Mesenteric fat pad (tissue), 1 donor: ENCODE measurements at places on chromosomes 1 and 21. TPM values are rescaled to one million over a fixed set of nuclear protein-coding genes. Genes with fewer than 3 reads are reported as not detected.

The MX1 gene
- total RNA-seq: 60.3 TPM

The PEAR1 gene
- total RNA-seq: 17.7 TPM

The LRRC38 gene
- not detected for total RNA-seq

The WNT3A gene
- not detected for total RNA-seq

The REN gene
- total RNA-seq: 1.3 TPM

The SMIM12 gene
- total RNA-seq: 57.0 TPM

The RHOU gene
- 29.5 TPM for total RNA-seq
